ENCODE measurements at places on chromosomes 3 and 15. TPM values are rescaled to one million over a fixed set of nuclear protein-coding genes. Genes with fewer than 3 reads are reported as not detected.

DNA sequence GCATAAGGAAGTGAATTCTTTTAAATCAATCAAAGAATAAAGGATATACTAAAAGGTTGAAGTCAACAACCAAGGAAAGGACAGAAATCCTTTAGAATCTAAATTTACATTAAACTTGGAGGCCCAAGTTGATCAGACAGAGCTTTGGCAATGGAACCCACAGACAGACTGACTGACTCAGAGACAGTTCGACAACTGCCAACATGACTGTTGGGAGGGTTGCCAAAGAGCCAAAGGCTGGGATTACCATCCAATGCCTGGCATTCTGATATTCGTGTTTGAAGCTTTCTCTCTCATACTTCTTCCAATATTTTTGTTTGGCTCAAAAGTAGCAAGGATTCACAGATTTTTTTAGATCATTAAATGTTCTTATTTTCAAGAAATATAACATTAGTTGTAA lies 406.1 kb downstream of the PLCL2 start:
- no peak for DNase-seq

DNA sequence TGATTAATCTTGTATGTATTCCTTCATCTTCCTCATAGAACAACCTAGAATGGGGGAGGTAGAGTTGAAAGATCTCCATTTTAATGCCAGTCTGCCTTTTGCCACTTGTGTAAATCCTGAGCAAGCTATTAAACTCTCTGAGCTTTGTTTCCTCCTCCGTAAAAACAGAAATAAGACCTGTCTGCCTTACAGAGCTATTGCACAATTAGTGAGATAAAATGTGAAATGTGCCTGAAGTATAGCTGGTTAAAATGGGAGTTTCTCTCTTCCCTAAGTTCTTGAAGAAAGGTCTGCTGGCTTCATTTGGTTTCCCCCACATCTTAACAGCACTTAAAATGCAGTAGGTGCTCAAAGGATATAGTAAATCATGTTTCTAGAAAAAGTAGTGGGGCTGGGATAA lies 19.0 kb downstream of the ALDH1A2 start:
- no peak for DNase-seq

DNA sequence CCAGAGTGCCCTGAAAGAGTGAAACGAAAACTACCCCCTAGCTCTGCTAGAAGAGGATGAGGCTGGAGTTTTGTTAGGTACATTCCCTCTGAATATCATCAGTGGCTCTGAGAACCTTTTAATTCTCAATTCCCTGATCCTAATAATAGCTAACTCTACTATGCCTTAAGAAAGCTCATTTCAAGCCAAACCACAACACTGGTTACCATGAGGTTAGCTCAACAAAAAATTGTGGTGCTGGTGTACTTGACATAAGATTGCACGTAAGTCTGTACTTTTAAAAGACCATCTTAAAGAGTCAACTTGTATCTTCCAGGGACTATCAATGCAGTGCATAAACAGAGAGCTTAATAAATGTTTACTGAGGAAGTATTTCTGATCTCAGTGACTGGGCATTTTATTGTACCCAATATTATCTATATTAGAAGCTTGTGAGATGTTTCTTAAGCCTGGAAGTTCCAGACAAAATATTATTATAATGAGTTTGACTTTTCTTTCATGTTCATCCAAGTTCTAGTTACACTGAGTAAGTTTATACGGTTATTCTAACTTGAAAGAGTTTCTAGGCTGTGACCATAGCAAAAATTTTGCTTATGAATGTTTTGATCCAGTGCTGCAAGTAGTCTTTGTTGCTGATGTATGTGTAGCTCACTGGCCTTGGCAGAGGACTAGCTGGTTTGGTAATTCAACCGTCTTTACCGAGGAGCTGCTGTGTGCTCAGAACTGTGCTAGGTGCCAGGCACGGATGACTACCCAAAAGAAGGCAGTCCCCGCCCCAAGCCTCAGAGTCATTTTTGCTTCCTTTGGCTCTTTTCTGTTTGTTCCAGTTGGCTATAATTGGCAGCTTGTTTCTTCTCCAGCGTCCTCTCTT lies 334.4 kb upstream of the TRIM42 start:
- no peak for DNase-seq

- no peak for DNase-seq
Observed at GRCh38 chr3:147409143-147410115, at the start of gene ZIC1. Gene ZIC1, plus strand, starts transcription at chr3:147409365. Its CDS starts 748 bp downstream, at chr3:147410113.

DNA sequence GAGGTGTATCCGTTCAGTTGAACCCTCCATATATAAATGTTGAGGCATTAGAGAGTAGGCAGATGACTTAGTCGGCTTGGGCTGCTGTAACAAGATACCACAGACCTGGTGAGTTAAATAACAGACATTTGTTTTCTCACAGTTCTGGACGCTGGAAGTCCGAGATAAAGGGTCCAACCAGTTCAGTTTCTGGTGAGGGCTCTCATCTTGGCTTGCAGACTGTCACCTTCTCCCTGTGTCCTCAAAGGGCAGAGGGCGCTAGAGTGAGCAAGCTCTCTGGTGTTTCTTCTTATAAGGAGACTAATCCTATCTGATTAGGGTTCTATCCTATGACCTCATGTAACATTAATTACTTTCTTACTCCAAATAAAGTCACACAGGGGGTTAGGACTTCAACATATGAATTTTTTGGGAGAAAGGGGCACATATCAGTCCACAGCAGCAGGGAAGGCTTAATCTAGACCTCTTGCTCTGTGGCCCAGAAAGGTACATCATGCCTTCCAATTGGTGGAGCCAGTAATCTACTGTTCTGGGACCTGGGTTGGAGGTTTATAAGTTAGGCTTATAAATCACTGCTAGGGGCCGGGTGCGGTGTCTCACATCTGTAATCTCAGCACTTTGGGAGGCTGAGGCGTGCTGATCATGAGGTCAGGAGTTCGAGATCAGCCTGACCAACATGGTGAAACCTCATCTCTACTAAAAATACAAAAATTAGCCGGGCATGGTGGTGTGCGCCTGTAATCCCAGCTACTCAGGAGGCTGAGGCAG lies 26.3 kb upstream of the SLC28A2 start:
- no peak for DNase-seq

- DNase-seq, result no peak
Observed at GRCh38 chr3:124221422-124221821, 229.5 kb upstream of the ROPN1 start.

PEAK1 gene
- 82.3 TPM for total RNA-seq

IL17RD gene
- total RNA-seq, result 3.2 TPM

DNA sequence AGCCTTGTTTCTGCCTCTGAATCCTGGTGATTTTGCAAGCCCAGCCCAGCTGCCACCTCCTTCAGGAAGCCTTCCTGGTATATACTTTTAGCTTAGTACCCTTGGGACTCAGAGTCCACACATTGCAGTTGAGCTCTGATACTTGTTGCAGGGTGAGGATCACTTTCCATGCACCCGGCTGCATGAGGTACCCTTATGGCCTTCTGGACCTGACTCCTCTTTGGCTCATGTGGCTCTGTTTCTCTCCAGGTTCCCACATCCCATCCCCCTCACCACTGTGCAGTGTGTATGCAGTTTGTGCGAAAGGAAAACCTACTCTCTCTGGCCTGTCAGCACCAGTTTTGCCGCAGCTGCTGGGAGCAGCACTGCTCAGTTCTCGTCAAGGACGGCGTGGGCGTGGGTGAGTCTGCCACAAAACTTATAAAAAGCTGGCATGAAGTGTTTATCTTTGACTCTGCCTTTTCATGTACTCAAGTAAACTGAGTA lies 23.1 kb upstream of the P4HTM start:
- no peak for DNase-seq

GRCh38 chr3:9727041-9727595 lies 4.4 kb upstream of the BRPF1 start:
- no peak for DNase-seq

DNA sequence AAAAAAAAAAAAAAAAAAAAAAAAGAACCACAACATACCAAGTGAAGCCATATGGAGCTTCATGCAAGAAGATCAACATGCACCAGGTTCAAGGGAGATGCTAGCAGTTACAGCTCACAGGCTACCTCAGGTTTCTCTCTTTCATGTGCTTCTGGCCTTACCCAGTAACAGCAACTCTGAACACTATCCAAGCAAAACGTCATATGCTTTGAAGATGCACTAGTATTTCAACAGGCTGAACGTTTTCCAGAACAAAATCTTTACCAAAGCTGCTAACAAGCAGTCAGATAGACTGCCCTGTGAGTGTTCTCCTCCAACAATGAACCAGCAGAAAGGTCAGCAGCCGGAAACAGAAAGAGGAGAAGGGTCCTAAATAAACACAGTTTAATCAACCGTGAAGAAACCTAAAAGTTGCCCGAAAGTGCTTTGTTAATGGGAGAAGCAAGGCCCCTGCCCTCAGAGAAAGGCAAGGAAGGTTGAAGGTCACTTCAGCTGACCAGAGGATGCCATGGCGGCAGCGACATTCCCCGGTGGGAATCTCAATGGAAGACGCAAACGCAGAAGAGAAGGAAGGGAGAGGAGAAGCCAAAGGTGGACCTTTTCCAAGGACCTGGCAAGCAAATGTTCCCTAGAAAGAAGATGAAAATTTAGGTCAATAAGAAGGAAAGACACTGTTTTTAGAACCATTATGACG lies 80.1 kb downstream of the CCNL1 start:
- DNase-seq, result no peak

GRCh38 chr3:172520301-172520831 lies 2.9 kb downstream of the TNFSF10 start:
- no peak for DNase-seq

GRCh38 chr3:32483772-32484171 lies 18.9 kb downstream of the CMTM6 start:
- DNase-seq, result no peak

A4GNT gene
- not detected for total RNA-seq

- peak; percentile 2 for DNase-seq
Observed at GRCh38 chr3:160331127-160331937, 67.7 kb downstream of the IFT80 start.

DNA sequence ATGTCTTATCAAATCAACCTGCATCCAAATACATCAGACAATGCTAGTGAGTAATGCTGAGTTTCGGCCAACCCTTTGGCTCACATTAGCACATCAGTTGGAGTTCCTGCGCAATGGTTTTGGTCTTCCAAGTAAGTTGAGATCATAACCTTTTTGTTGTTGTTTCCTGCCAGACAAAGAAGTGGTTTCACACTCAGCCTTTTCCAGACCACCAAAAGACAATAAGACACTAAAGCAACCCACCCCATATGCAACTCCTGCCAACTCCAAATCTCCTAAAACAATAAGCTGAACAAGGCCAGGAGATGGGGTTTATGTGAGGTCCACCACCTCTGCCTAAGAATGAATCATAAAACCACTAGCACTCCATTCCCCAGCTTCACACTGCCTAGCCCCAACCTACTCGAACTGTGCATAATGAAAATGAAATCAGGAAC lies 177.0 kb downstream of the ERC2 start:
- DNase-seq, result no peak

DNA sequence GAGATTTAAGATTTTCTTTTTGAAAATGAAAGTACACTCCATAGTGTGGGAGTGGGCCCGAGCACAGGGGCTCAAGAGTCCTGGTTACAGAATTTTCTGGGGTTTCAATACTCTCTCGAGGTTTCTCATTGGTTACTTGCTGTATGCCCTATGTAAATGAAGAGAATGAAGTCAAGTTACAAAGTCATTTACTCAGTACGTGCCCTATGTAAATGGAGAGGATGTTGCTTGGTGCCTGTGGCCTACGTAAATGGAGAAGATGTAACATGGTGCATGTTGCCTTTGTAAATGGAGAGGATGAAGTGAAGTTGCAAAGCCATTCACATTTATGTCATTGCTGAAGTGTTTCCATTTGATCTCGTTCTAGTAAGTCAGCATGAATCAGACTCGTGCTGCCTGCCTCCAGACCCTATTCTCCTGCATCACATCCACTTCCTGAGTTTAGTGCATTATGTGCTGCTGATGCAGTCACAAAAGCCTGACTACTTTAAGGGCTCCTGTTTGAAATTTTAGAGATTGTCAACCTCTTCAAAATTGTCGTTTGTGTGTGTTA lies 302.0 kb downstream of the ZBBX start:
- DNase-seq, result no peak

CEP152 gene
- total RNA-seq, result 3.9 TPM

DNA sequence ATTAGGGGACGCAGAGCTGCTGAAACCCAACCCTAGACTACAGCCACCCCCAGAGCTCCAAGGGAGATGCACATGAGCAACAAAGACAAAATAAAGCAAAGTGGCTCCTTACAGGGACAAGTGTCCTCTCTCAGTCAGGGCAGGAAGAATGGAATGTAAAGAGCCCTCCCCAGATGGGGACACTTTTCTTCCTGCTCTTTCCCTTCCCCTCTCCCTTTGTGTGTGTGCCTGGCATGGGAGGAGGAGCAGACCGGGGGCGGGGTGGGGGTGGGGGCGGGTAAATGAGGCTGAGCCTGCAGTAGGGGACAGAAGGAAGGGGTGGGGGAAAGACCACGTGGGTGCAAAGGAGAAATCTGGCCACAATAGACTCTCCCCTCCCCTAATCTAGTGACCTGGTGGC lies 37.4 kb downstream of the ACAA1 start:
- DNase-seq, result no peak

- no peak for DNase-seq
Observed at GRCh38 chr3:136068708-136069107, 103.2 kb downstream of the PPP2R3A start.

DNA sequence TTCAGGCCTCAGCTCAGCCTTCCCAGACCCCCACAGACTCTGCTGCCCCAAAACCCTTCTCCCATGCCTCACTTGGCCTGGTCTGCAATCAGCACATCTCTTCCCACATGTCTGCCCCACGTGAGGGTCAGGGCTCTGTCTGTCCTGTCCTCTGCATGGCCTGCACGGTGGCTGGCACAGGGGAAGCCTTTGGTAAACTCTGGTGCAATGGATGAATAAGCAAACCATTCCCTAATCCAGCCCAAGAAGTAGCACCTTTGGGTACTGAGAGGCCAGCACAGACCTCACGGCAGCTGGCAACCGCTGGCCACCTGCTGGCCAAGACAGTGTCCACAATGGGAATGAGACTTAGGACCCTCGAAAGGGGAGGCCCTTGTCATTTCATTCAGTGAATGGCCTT lies 27.7 kb downstream of the ABTB1 start:
- DNase-seq, result no peak

PCBP4 gene
- 65.7 TPM for total RNA-seq

GRCh38 chr15:64216730-64217428 lies 54.1 kb upstream of the PPIB start:
- DNase-seq, result no peak

GRCh38 chr3:8650583-8651416 lies 6.2 kb upstream of the SSUH2 start:
- DNase-seq, result no peak

GPR149 gene
- not detected for total RNA-seq

IMPG2 gene
- total RNA-seq, result 0.99 TPM

Data from glomerular endothelial cell (primary cell).